ENCODE measurements at places on chromosomes 4 and X.

DNA sequence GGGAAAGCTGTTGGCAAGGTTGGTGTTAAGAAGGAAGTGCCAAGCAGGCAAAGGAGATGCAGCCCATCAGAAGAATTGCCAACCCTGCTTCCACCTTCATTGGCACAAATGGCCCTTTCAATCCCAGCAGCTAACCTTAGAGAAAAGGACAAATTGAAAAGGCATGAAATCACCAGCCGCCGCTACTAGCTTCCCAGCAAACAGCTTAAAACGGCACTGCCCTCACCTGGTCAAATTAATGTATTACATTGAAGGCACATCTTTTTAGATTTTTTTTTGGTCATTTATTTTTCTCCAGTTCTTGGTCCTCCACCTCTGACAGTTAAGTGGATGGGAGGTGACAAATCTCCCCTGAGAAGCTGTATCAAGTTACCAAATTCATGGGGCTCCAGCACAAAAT, 51.0 kb upstream of the NHSL2 start:
- DNase-seq, result no peak

DNA sequence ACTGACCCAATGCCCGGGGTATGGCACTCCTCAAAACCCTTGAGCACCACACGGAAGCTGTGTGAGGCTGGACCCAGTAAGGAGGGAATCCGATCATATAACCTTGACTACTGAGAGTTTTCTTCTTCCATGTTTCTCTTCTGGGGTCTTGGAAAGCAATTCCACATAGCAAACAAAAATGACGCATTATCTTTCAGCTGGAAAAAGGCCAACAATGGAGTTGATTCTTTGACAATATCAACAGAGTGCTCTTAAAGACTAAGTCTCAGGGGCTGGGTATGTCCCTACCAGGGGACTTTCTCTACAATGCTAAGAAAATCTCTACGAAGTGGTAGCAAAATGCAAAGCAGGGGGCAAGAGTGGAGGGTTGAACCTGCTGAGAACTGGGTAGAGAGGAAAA, 188.6 kb downstream of the NSUN7 start:
- no peak for DNase-seq

- DNase-seq, result no peak
Measured at GRCh38 chr4:186151499-186151898, 39.9 kb upstream of the CYP4V2 start.

DNA sequence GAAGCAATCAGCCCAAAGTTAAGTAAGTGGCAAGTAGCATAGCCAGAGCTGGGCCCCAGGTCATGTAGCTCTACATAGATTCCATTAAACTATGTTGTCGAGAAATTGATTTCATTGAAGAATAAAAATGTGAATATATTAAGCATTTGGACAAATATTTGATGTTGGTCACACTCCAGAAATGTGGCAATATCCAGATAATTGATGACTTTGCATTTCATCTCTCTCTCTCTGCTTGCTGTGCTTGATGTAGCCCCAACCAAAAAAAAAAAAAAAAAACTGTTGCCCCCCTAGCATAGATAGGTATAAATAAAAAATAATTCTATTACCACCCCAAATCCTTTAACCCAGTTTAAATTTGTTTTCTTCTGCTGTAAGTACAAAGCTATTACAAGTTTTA, 7.5 kb upstream of the NDST3 start:
- no peak for DNase-seq

- no peak for DNase-seq
Measured at GRCh38 chrX:53595266-53595810, 91.2 kb downstream of the HUWE1 start.

DNA sequence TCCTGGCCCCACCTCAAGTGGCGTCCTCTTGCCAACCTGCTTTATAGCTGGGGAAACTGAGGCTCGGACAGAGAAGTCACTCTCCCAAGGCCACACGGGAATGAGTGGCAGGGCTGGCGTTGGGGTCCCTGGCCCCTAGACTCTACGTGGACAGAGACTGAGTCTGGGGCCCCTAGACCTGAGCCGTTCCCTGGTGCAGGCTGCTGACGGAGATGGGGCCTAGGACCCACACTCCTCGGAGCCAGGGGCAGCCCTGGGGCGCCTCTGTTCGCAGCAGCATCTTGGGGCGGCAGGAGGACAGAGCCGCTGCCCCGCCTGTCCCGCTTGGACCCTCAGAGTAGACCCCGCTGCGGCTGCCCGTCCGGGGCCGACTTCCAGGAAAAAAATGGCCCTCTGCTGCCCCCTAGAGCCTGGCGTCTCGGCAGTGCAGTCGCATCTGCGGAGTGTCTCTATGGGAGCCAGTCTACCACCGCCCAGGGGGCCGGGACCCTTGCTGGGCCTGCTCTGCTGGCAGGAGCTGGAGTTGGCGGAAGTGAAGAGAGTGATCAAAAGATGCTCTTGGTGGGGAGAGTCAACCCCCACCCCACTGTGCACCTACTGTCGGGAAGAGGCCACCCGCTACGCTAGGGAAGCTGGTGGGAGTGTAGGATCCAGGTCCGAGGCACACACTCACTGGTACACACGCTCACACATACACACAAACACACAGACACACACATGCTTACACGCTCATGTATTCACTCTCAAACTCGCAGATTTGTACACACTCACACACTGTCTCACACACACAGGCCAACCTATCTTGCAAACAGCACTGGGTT, 220.1 kb downstream of the AFAP1 start:
- peak; percentile 33 for DNase-seq

DNA sequence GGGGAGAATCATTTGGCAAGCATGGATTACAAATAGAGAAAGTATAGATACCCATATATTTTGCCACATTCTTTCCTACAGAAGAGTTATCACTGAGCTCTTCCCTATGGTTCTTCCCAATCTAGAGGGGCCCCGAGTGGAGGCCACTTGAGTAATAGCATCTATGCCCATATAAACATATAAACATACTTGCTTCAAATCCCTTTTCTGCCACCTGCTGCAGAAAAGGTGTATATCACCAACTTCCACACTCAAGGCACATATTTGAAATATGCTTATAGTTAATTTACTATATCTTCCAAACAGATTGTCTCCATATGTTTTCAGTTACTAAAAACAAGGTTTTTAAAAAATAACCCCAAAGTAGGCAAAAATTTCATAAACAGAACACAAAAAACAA, 642.8 kb upstream of the DIPK2B start:
- no peak for DNase-seq

- no peak for DNase-seq
Measured at GRCh38 chr4:83170952-83171399, 56.4 kb upstream of the PLAC8 start.

DNA sequence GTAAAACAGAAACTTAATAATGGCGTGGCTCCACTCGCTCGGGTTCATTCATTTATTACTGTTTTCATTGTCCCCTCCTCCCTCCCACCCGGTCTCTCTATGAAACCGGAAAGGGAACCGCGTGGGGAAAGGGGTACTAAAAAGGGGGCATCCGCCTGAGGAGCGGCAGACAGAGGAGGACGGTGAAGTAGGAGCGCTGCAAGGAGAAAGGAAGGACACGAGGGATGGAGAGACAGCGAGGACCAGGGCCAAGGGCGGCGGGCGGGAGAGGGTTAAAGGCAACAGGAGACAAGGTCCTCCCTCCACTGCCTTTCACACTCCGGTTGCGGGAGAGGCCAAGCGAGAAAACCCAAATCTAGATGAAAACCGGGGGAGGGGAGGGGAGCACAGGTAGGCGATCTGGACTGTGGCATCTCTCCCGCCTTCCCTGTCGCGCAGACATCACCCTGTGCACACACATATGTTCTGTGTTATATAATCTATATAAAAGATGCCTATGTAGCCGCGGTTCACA, 829 bp downstream of the ELOVL6 start:
- peak; percentile 5 for DNase-seq

DNA sequence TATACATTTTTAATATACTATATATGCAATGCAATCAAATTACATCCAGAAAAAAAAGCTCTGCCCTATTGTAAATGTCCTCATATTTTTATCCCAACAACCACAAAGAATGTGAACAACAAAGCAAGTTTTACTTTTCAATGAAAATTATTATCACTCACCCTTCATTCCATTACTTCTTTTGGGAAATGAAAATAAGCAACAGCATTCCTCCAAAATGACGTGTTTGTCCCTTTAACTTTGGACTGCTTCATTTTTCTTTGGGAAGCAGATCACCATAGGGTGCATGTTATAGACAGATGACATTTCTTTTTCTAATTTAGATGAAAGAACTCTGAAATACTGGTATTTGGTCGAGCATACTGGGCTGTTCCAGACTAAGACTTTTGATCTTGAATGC, 667.1 kb upstream of the BOD1L1 start:
- DNase-seq, result no peak

- DNase-seq, result no peak
Measured at GRCh38 chrX:130680164-130681035, 222.6 kb downstream of the ENOX2 start.

- no peak for DNase-seq
Measured at GRCh38 chrX:109847257-109848187, 114.5 kb upstream of the ACSL4 start.

GRCh38 chr4:26362745-26363439, 42.1 kb downstream of the RBPJ start:
- no peak for DNase-seq

DNA sequence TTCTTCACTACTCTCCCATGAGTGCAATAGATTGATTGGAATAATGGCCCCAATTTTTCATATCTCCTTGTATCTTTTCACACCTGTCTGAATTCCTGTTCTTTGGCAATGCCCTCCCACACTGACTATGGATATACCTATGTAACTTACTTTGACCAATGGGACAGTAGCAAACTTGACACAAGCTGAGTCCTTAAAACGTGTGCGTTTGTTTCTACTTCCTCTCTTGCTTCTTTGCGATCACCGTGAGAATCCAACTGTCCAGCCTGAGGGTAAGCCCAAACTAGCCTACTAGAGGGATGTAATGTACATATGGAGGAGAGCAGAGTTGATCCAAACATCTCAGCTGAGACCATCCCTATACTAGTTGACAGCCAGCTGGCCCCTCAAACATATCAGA, 19.3 kb downstream of the TEC start:
- DNase-seq, result no peak

GRCh38 chrX:129577473-129577872, 37.4 kb downstream of the OCRL start:
- DNase-seq, result no peak

GRCh38 chr4:188107931-188108843, 1.2 kb downstream of the TRIML2 start:
- no peak for DNase-seq

- DNase-seq, result no peak
Measured at GRCh38 chr4:37729649-37730004, 43.5 kb upstream of the RELL1 start.

DNA sequence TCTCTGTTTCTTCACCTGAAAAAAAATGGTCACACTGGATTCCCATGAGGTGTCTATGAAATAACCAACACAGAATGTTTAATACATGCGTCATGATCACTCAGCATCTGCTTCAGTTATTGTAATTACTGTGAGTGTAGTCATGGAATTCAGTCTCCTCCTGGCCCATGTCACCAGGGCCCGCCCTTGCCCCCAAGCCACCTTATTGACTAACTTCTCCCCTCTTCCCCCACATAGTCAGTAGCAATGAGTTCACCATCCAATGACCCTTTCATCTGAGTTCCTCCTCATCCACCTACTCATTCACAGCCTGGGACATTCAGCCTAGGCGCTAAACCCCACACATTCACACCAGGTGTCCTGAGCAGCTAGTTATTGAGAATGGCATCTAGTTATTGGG, 15.6 kb downstream of the PNMA6F start:
- DNase-seq, result no peak

- DNase-seq, result no peak
Measured at GRCh38 chr4:88758264-88758663, 60.6 kb upstream of the NAP1L5 start.

- no peak for DNase-seq
Measured at GRCh38 chr4:166222271-166222670, 349.2 kb downstream of the TLL1 start.

GRCh38 chrX:130418740-130419139, 17.0 kb downstream of the RBMX2 start:
- DNase-seq, result no peak

- no peak for DNase-seq
Measured at GRCh38 chrX:9231491-9231890, 197.6 kb upstream of the FAM9B start.

- no peak for DNase-seq
Measured at GRCh38 chrX:35733879-35734278, 64.3 kb upstream of the MAGEB16 start.

- DNase-seq, result no peak
Measured at GRCh38 chr4:149793459-149793858, 22.2 kb downstream of the IQCM start.

DNA sequence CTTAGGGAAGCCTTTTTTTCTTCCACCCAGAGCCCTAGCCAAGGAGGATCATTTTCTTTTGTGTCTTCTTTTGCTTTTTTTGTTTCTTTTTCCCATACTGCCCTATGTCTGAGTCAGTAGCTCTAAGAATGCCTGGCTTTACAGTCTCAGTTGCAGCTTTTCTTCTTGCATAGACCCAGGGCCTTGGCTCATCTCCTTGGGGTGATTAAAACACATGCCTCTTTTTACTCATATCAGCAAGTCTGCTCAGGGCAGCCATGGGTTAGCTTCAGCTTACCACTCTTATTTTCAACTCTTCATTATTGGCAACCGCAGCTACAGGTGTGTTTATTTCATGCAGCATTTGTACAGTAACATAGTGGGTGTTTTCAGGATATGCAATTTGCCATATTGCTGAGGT, 196.5 kb downstream of the STK32B start:
- DNase-seq, result no peak

Data from activated T-helper 1 cell treated with Interleukin-2 at 50 U/mL for 16 hours (primary cell).